ENCODE measurements at places on chromosomes 3 and 15. TPM values are rescaled to one million over a fixed set of nuclear protein-coding genes. Genes with fewer than 3 reads are reported as not detected.

- no peak for DNase-seq
These were observed 15.5 kb downstream of the GRM2 start for GRCh38 chr3:51722362-51722761.

DNA sequence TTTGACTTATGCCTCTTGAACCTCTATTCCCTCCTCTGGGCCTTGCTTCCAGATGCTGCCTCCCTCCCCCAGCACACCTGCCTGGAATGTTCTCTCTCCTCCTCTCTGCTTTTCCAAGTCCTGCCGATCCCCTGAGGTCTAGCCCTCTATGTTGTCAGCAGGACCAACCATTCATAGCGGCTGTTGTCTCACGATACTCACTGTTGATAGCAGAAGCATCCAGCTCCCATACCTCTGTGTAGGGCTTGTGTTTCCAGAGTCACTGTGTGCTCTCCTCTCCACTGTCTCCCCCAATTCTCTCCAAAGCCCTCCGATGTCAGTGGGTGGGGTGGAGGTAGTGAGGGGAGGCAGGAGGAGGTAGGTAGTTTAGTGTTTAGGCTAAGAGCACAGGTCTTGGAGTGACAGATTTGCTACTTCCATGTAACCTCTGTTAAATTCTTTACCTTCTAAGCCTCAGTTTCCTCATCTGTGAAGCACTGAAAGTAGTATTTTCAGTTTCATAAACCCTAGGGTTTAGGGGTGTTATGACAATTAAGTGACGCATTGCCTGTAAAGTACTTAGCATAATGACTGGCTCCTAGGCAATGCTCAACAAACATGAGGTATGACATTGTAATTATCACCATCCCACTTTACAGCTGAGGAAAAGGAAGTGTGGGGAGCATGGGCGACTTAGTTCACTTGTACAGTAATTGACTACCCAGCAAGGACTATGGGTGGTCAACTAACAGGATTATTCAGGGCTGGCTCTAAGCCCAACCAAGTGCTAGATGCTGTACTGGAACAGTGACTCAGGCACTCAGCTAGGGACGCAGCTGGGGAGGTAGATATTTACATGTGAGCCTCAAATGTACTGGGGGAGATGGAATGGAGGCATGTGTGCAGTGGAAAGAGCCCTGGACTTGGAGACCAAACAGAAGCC is 122.8 kb downstream of the CACNA1D start:
- DNase-seq, result no peak

ITGA11 gene
- total RNA-seq, result 3.9 TPM

DNA sequence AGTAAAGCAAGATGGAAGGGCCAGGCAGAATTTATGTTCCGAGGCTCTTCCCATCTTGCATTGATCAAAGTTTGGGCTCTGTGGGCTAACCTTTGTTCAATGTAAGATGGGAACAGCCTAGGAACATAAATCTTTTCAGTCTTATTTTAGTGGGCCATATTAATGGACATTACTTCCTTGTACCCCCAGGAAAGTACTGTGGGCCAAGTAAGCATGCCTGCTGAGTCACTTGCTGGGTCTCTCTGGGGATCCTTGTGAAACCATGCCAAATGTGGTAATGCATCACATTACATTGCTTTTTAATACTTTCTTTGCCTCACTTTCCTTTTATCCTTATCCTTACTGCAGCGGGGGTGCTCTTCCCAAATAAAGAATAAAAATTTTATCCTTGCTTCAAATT is 349.5 kb upstream of the POU1F1 start:
- no peak for DNase-seq

DNA sequence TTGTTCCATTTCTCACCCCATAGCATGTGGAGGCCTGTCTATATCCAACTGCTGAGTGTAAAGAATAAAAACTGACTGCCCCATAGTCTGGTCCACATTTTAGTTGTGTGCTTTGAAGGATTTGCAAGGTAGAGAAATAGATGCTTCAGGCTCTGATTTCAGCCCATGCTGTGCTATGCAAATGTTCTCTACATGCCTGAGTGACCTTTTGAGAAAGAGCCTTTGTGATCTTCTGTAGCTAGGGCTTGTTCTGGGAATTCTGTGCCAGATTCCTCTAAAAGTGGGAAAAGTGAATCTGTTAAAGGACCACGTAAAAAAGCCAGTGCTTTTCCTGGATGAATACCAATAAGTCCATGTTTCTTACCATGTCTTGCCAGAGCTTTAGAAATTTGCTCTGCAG is 5.2 kb downstream of the KCTD6 start:
- DNase-seq, result no peak

DNA sequence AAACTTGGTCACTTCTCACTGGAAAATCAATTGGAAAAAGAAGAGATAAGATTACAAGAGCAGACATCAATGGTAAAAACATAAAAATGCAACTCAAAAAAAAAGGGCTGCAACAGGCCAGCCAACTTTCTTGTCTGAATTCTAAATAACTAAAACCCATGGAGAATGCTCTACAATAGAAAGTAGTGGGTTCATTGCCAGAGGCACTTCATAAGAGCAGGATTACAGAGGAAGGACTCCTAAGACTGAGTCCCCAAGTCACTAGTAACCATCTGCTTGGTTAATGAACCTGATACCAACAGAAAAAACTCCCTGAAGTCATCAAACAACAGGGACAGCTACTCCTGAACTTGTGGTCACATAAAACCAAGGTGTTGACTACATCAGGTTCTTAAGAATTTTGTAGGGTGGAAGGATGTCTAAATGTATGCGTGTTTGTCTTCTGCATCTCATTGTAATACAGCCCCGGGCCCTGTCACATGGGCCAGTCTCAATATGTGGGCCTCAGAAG is 148.6 kb downstream of the IMPG2 start:
- DNase-seq, result no peak

FBLN2 gene
- total RNA-seq, result 21.4 TPM

DNA sequence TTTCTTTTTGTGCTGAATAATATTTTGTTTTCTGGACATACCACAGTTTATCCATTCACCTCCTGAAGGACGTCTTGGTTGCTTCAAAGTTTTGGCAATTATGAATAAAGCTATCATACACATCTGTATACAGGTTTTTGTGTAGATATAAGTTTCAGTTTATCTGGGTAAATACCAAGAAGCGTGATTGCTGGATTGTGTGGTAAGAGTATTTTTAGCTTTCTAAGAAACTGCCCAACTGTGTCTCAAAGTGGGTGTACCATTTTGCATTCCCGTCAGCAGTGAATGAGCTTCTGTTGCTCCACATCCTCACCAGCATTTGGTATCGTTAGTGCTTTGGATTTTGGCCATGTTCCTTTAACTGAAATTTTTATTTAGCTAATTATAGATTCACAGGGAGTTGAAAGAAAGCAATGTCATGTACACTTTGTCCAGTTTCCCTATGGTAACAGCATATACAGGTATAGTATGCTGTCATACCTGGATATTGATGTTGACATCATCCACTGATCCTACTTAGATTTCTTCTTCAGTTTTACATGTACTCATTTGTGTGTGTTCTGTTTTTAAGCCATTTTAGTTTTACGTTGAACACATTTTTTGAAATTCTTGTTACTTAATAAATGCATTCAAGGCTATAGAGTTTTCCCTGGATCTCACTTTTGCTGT is 11.9 kb downstream of the ARID3B start:
- no peak for DNase-seq

GRCh38 chr3:161171639-161172552 is 49.2 kb upstream of the NMD3 start:
- no peak for DNase-seq

MEGF11 gene
- 18.3 TPM for total RNA-seq

DNA sequence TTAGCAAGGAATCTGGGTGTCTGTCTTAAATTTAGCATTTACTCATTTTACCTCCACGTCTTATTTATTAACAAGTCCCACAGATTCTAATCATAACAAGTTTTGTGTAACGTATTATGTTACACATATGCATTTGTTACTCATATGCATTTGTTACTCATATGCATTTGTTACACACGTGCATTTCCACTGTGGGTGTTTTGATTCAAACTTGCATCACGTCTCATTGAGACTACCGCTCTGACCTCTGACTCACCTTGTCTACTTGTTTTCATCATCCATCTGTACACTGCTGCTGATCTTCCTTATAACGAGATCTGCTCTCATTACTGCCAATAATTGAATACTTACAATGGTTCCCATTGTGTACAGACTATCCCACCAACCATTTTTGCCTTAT is 1141.4 kb downstream of the TBL1XR1 start:
- no peak for DNase-seq

GRCh38 chr3:25339225-25339624 is 88.8 kb upstream of the RARB start:
- DNase-seq, result no peak

- DNase-seq, result no peak
These were observed 187.0 kb downstream of the NTRK3 start for GRCh38 chr15:88069561-88069960.

GRCh38 chr3:189355481-189356201 is 183.9 kb downstream of the TPRG1 start:
- DNase-seq, result no peak

- DNase-seq, result no peak
These were observed 312.1 kb upstream of the TGFBR2 start for GRCh38 chr3:30294241-30294667.

SLC22A14 gene
- 2.2 TPM for total RNA-seq

DNA sequence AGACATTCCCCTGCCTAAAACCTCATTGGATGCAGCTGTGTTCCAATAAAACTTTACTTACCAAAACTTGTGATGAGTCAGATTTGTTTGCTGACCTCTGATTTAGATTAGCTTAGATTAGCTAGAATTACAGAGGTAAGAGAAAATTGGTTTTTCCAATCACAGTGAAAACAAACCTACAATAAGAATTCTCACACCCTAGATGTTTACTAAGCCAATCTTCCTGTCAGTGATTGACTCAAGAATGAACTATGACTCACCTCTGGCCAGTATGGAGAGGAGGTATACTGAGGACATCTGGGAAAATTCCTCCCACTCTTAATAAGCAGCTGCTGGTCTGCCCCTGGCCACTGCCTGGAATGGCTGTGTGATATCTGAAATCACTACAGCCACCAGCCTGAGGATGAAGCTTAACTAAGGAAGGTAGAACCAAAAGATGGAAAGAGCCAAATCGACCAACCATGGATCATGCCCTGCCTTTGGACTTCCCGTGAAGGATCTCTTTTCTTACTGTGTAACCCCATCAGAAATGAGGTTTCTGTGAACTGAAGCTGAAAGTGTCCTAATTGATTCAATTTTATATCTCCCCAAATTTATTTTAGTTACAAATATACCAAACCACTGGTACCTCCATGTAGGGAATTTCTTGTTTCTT is 19.0 kb upstream of the GHSR start:
- DNase-seq, result no peak

DNA sequence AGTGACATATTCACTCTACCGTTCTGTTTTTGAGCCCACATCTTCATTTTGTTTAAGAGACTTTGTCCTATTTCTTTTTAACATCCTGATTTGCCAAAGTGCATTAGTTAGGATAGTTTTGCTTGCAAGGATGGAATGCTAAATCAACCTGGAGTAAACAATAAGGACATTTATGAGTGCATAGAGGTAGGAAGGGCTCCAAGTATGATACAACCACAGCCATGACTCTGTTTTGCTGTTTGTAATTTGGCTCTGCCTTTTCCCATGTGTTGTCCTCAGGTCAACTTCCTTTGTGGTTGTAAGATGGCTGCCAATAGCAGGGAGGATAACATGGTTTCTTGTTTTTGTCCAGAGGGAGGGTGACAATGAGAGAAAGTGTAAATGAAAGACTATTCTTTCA is 66.4 kb upstream of the GOLIM4 start:
- DNase-seq, result no peak

IMPG2 gene
- total RNA-seq, result 1.1 TPM

- DNase-seq, result no peak
These were observed 963.6 kb downstream of the CADM2 start for GRCh38 chr3:85922374-85922773.

- no peak for DNase-seq
These were observed 25.9 kb downstream of the EXOG start for GRCh38 chr3:38522002-38522401.

GRCh38 chr3:48299746-48300712 is 33.4 kb downstream of the SPINK8 start:
- DNase-seq, result no peak

- DNase-seq, result peak; percentile 21
These were observed 202.8 kb downstream of the SV2B start for GRCh38 chr15:91302588-91303439.

EFHB gene
- total RNA-seq, result not detected

GRCh38 chr15:28921919-28922706 is 36.3 kb downstream of the APBA2 start:
- no peak for DNase-seq

- peak; percentile 80 for DNase-seq
These were observed 31.0 kb downstream of the IDH2 start for GRCh38 chr15:90071220-90071807.

CCDC13 gene
- 6.7 TPM for total RNA-seq

DNA sequence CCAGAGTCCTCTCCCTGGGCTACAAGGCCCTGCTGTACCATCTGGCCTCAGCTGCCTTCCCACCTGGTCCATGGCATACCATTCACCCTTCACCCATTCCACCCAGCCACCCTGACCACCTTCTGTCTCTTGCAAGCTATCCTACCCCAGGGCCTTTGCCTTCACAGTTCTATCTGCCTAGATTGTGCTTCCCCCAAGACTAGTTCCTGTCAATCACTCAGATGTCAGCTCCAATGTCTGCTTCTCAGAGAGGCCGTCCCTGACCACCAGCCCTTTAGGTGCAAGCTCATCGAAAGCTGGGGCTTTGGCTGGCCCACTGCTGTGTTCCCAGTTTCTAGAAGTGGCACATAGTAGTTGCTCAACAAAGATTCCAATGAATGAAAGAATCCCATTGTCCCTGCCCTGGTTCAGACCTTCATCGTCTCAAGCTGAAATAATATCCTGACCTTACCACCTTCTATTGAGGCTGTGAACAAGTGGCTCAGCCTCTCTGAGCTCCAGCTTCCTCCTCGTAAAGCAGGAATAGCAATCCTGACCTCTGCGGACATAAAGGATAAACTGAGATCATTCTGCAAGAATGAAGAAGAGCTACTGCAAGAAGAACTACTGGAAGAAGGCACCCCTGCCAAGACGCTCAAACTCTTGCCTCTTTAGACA is 15.8 kb downstream of the EFCAB12 start:
- no peak for DNase-seq

DNA sequence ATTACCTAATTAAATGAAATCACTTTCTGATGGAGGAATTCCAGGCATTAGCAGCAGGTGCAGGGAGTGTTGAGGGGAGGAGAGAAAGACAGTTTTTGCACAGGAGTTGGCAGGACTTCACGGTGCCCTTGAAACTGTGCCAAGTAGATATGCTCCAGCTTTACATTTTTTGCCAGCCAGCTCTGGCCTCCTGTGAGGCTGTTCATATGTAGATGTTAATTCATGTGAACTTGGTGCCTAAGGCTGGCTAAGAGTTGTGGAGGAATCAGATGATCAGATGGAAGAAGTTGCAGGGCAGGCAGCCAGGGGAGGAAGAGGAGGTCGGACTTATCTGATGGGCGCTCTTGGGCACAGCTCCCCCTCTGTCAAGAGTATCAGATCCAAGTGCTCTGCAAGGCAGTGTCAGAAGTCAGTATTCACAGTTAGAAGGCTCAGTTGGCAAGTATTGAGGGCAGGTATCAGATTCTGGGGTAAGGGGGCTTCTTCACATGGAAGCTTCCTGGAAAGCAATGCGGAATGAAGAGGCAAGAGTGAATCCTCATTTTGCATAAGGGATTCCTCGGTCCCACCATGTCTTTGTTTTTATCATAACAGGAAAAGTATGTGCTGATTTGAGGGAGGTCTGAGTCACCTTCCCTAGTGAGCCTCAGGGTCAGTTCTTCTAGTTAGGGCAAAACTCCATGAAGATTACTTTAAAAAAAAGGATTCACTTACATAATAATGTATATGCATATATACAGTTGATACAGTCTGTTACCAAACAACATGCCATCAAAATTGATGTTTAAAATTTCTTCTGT is 172.6 kb upstream of the UMPS start:
- DNase-seq, result no peak

- no peak for DNase-seq
These were observed 15.9 kb downstream of the SEMA3G start for GRCh38 chr3:52429031-52429430.

TOPBP1 gene
- total RNA-seq, result 32.0 TPM

Measured in dorsolateral prefrontal cortex (tissue), 122 donors.